ENCODE measurements at places on chromosomes 3 and 15.
A peak's percentile ranks its signal among the peaks of the same experiment; 100 is the strongest.

GRCh38 chr15:40999190-40999589 is 45.9 kb downstream of the CHAC1 start:
- DNase-seq = no peak

DNA sequence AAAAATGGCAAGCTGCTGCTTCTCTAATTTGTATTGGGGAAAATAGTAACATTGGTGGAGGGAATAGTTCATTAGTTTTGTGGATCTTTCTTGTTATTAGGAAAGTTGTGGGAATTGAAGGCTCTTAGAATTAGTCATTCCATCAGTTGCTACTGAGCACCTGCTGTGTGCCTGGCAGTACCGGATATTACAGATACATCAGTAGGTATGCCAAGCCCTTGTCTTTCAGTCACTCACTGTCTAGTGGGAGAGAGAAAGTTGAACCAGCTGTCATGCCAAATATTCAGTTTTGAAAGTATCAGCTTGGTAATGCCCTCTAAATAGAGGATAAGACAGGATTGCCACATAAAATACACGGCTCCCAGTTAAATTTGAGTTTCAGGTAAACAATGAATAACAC is 32.5 kb downstream of the IGSF10 start:
- no peak for DNase-seq

- no peak for DNase-seq
These were observed 406.5 kb upstream of the TGFBR2 start for GRCh38 chr3:30199855-30200254.

- DNase-seq = no peak
These were observed 294.9 kb downstream of the RORA start for GRCh38 chr15:60933900-60934885.

GRCh38 chr3:7764115-7764514 is 737.5 kb upstream of the LMCD1 start:
- DNase-seq = no peak

GRCh38 chr3:50242851-50243542 is 7.0 kb downstream of the GNAI2 start:
- DNase-seq = no peak

DNA sequence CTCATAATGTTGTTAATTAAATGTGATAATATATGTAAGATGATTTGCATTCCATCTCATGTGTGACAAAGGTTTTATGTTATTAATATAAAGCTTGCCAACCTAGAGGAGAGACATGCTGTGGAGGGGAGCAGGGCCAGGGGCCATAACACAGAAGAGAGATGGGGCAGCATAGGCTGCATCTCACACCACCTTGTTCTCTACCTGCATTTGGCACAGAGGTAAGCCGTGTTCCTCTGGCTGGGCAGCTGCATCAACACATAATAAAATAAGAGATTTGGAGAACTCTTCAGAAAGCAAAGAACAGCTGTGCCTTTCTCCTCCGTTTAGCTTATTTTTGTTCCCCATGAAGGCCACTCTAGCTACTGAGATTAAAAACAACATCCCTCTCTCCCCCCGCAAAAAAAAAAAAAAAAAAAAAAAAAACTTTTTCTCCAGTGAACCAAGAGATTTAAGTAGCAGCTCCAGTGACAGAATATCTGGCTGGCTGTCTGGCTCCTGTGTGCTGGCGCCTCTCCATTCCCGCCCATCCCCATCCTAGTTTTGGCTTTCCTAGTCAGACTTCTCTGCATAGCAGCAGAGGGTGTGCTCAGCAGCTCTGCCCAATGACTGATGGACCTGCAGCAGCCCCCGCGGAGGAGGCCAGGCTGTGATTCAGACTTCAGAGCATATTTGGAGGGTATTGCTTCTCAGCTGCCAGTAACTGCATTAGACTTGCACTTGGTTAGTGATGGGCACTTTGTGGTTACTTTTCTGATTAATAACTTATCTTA is 52.2 kb upstream of the STXBP5L start:
- DNase-seq = no peak

GRCh38 chr15:88894819-88895767 is at the start of gene HAPLN3:
HAPLN3 (minus strand) TSS chr15:88895544; CDS start chr15:88887298, 8,246 bp downstream.
- peak; percentile 37 for DNase-seq

- DNase-seq = no peak
These were observed 41.3 kb upstream of the ETV5 start for GRCh38 chr3:186150041-186150830.

DNA sequence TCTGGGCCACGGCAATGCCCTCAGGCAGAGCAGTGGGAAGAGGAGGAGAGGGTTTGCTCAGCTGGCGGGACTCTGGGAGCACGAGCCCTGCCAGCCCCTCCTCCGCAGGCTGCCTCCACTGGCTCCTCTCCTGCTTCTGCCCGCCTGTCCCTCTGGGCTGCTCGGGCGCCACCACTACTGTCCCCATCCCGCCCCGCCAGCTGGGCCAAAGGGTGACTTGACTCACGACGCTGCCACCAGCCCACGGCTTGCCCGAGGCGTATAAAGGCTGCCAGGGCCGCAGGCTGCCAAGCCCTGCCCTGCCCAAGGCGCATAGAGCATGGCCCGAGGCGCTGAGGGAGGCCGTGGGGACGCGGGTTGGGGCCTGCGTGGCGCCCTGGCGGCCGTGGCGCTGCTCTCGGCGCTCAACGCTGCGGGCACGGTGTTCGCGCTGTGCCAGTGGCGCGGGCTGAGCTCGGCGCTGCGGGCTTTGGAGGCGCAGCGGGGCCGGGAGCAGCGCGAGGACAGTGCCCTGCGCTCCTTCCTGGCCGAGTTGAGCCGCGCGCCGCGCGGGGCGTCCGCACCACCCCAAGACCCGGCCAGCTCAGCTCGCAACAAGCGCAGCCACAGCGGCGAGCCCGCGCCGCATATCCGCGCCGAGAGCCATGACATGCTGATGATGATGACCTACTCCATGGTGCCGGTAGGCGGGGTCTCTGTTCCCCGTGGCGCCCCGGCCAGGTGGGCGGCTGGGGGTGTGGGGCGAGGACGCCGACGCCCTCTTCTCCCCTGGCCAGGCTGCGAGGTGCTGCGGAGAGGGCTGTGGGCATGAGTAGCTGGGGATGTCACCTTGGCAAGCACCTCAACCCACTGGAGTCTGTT is at the start of gene GLDN:
TSS of gene GLDN (plus strand) at position 290 of the 861 bp plus-strand sequence. CDS start at position 320, 30 bp downstream.
- DNase-seq = no peak

DNA sequence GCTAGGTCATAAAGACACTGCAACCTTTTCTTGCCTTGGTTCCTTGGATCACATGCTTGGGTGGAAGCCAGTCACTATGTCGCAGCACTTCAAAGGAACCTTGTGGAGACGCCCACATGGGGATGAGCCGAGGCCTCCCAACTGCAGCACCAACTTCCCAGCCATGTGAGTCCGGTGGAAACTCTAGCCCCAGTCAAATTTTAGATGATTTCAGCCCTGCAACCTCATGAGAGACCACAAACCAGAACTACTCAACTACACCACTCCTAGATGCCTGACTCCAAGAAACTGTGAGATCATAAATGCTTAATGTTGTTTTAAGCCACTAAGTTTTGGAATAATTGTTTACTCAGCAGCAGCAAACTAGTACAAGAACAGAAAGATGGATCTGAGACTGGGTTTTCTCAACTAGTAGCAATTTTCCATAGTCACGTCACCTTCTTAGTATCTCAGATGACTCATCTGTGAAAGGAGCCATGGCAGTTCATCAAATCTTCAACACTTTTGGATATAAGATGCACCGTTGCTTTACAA is 86.5 kb downstream of the MB21D2 start:
- DNase-seq = no peak

GRCh38 chr3:183308751-183309150 is 55.7 kb downstream of the B3GNT5 start:
- DNase-seq = no peak

DNA sequence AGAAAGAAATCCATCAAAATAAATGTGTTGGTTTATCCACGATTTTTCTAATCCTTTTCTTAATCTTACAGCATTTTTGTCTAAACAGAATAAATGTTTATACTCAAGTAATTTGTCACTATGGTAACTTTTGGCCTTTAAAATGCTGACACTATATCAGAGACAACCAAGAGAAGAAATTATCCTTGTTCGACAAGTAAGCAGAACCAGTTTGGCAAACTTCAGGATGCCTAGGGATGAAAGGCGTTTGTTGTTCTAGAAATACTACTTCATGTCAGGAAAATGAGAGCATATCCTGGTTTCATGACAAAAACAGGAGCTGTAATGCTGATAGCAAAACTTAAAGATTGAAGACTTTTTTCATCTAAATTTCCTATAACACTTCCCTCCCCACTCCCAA is 308.0 kb upstream of the ATP11B start:
- DNase-seq = no peak

DNA sequence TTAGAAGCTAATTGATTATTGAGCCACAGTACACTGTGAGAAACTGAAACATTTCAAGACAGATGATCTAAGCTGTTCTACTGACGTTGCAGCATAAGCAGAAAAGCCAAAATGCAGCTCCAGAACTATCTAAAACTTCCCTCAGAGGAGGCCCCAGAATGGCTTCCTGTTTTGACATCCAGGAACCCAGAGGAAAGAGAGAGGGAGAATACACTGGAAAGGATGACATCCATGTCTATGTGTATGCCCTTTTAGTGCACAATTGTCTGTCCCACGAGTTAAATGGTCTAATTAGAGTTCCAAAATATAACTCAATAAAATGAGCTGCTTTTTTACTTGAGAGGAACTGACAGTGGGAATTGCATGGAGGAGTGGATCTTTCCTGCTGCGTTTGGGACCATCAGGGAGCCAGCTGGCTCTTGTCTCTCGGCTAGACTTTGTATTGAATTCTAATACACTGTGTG is 688.1 kb downstream of the ZNF385D start:
- DNase-seq = no peak

GRCh38 chr3:32469151-32469874 is 33.3 kb downstream of the CMTM6 start:
- DNase-seq = no peak

DNA sequence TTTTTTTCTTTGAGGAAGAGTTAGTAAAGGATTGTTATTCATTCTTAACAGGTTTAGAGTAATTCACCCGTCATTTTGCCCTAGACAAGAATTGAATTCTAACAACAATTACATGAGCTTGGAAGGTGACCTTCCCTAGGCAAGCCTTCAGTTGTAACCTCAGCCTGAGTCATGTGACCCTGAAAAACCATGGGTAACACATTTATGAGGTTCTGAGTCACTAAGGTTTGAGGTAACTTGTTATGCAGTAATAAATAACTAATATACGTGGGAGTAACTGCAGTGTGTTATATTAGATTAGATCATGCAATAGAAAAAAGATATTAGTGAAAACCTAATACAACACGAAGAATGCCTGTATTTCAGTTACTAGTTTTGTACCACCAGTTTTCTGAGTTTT is 237.6 kb upstream of the NDN start:
- DNase-seq = no peak

DNA sequence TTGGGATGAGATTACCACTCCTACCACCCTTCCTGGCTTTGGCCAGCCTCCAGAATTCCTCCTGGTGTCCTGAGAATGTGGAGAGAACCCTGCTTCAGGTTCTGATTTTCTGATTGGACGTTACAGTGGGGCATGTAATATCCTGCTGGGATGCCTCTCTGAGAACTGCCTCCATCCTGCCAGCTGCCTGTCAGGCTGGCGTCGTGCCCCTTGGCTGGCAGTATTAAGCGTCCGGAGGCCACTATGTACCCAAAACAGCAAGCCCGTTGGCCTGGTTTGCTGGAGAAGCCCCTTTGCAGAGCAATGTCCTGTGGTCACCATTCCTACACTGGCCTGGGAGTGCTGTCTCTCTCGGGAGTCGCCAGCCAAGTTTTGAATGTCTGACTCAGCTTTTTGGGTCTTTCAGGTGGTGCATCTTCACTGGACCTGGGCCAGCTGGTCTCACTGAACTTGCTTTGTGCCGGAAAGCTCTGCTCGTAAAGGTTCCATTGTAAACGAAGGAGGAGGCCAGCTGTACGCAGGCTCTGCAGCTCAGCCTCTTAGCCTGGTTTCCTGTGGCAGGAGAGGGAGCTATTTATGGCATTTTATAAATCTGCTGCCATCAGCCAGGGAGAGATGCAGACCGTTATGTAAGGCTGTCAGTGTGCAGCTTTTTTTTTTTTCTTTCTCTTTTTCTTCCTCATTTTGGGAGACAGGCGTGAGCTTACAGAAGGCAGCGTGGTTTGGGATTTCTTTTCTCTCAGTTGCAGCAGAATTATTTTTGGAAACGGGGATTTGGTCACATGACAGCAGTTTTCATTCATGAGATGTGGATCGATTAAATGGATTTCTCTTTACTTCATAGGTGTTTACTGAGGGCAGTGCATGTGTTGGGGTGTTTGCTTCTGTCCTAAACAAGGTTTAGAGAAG is 19.0 kb upstream of the TRAK1 start:
- no peak for DNase-seq

GRCh38 chr3:143078883-143079282 is 40.7 kb upstream of the CHST2 start:
- no peak for DNase-seq

- DNase-seq = no peak
These were observed 23.6 kb downstream of the PYGO1 start for GRCh38 chr15:55564347-55565145.

GRCh38 chr15:77002954-77003912 is 8.3 kb downstream of the PSTPIP1 start:
- no peak for DNase-seq

- DNase-seq = no peak
These were observed 42.5 kb downstream of the IL16 start for GRCh38 chr15:81239190-81239589.

DNA sequence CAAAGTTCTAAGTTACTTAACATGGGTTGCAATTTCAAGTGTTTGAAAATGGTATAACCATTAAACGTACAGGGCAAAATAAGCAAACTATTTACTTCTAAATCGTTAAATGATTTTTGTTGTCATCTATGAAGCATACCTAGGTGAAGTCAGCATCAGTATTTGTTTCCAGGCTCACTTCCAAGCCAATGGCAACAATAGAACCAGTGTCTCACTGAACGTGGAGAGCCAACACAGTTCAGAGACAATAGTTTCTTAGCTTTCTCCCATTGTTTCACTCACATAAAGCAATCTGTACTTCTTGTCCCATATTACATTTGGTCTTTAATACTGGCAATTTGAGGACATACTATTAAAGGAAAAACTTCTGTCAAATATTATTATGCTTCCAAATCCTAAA is 397.2 kb downstream of the MECOM start:
- DNase-seq = no peak

- DNase-seq = no peak
These were observed 354.0 kb downstream of the LRTM1 start for GRCh38 chr3:54573858-54574257.

- no peak for DNase-seq
These were observed 15.5 kb upstream of the BCHE start for GRCh38 chr3:165852711-165853110.

- DNase-seq = no peak
These were observed 749.6 kb downstream of the AGBL1 start for GRCh38 chr15:86829245-86829644.

GRCh38 chr3:144968750-144969350 is 997.2 kb downstream of the DIPK2A start:
- no peak for DNase-seq

GRCh38 chr3:115160295-115160694 is 13.2 kb upstream of the ZBTB20 start:
- no peak for DNase-seq

GRCh38 chr3:9205345-9206143 is 43.9 kb downstream of the SRGAP3 start:
- no peak for DNase-seq

DNA sequence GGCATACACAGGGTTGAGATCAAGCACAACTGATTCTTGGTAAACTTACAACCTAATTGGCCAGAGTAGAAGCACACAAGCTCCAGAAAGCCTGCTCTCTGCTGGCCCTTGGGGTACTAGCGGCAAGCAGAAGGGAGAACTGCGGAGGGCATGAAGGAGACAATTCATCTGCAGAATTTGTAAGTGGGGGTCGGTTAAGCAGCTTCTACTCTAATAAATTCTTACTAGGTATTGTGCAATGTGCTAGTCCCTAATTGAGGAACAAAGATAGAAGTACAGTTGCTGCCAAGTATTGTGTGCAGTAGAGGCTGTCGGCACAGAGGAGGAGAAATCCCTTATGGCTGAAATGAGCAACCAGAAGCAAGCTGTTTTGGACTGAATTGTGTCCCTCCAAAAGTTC is 91.2 kb upstream of the VEPH1 start:
- DNase-seq = no peak
